ENCODE measurements at places on chromosomes 16 and 17.
A peak's percentile ranks its signal among the peaks of the same experiment; 100 is the strongest.

DNA sequence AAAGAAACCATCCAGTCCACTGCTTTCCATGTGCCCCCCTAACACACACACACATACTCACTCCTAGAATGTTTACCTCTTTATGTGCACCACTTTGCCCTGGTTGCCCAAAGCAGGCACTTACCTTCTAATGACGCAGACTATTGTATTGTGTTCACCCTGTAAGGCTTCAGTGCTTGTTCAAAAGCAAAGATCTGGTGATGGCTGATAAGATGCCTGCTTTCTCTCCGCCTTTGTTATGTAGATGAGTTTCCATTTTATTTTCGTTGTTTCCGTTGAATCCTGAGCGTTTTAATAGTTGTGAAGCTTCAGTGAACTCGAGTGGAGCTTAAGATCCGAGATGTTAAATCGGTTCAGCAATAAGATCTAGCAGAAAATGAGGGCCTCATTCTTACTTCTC is 452.7 kb downstream of the TMEM114 start:
- no peak for DNase-seq
- H3K4me1 ChIP-seq = no peaks in the 10 kb centered on the region
- no peak overlapping the region for H3K4me3 ChIP-seq
- H3K27ac ChIP-seq = no peak overlapping the region
- H3K27me3 ChIP-seq = no peaks in the 10 kb centered on the region

GRCh38 chr16:19524356-19524615 is 544 bp downstream of the CCP110 start:
- DNase-seq = no peak
- peak overlapping the region; percentile 90 for H3K27ac ChIP-seq
- H3K36me3 ChIP-seq = peaks cover 4% of the 10 kb centered on the region
- H3K27me3 ChIP-seq = no peaks in the 10 kb centered on the region
- peak overlapping the region; percentile 88 for H3K4me3 ChIP-seq

GRCh38 chr17:45405250-45406086 is 27.2 kb downstream of the ARHGAP27 start:
- no peak overlapping the region for H3K4me3 ChIP-seq
- H3K27ac ChIP-seq = no peak overlapping the region
- peaks cover 27% of the 10 kb centered on the region for H3K4me1 ChIP-seq
- no peak for DNase-seq
- H3K36me3 ChIP-seq = peaks cover 46% of the 10 kb centered on the region

DNA sequence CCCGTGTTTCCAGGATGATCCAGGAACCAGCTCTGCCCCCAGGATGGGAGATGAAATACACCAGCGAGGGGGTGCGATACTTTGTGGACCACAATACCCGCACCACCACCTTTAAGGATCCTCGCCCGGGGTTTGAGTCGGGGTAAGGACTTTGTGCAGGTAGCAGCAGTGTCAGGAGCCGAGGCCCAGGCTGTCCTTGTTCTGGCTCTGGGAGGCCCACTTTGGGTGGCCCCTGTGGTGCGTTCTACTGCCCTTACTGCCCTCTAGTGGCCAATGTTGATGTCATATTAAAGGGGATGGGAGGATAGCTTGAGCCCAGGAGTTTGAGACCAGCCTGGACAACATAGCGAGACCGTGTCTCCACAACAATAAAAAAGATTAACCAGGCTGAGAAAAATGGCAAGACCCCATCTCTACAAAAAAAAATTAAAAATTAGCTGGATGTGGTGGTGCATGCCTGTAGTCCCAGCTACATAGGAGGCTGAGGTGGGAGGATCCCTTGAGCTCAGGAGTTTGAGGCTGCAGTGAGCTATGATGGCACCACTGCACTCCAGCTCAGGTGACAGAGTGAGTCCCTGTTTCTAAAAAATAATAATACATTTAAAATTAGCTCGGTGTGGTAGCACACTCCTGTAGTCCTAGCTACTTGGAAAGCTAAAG is 20.9 kb upstream of the CLEC18A start:
- no peak overlapping the region for H3K4me3 ChIP-seq
- peak; percentile 30 for DNase-seq
- H3K36me3 ChIP-seq = peaks cover 51% of the 10 kb centered on the region

DNA sequence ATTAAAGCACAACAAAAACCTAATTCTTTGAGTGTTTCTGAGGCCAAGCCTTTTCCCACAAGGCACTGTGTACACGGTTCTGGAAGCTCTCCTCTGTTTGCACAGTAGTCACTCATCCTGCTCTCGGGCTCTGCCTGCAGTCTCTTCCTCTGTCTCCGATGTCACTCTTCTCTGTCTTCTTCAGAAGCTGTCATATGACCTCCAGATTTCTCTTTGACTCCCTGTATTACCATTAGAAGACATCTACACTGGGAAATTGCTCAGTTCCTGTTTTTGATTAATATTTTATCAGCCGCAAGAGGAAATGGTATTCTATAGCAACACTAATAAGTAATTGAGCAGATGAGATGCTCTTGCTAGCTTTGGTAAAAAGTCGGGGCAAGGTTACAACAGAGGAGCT is 422.9 kb downstream of the WWOX start:
- H3K27ac ChIP-seq = no peak overlapping the region
- DNase-seq = no peak
- no peak overlapping the region for H3K4me3 ChIP-seq
- H3K27me3 ChIP-seq = no peaks in the 10 kb centered on the region

DNA sequence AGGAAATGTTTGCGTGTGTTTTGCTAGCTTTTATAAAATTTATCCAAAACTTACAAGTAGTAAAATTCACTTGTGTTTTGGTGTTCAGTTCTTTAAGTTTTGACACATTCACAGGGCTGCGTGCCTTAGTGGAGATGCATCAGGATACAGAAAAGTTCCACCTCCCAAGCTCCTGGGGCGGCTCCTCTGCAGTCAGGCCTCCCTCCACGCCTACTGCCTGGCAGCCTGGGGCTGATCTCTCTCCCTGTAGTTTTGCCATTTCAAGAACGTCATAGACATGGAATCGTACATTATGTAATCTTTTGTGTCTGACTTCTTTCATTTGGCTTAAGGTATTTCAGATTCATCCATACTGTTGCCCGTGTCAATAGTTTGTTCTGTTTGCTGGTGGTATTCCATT is 27.2 kb upstream of the IRF8 start:
- H3K36me3 ChIP-seq = no peaks in the 10 kb centered on the region
- no peaks in the 10 kb centered on the region for H3K27me3 ChIP-seq
- H3K4me1 ChIP-seq = peaks cover 70% of the 10 kb centered on the region
- H3K4me3 ChIP-seq = peak overlapping the region; percentile 26
- no peak for DNase-seq
- H3K27ac ChIP-seq = peak overlapping the region; percentile 91

DNA sequence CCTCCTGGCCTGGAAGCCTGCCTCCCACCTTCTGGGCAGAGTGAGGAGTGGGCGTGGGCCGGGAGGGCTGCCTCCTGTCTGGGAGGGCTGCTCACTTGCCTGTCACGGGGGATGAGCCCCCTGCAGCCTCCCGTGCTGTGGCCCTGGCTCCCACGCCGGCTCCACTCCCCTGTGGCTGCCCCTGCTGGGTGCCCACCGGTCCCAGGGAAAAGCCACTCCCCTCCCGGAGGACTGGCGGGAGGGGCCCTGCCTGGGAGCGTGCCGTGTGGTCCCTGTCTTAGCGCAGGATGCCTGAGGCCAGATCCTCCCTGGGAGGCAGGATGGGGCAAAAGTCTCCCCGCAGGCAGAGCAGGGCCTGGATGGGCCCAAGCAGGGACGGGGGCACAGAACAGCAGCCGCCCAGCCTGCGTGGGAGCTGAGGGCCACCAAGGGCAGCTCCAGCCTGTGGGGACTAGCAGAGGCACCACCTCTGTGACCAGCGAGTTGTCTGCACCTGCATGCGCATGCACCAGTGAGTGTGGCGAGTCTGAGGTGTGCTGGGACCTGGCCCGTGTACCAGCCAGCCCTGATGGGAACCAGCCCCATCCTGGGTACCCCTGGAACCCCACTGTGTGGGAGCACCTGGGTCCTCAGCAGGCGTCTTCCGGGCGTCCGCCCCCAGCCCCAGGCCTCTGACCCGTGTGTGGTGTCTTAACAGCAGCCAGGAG is 339.9 kb downstream of the SEC14L1 start:
- H3K36me3 ChIP-seq = peaks cover 15% of the 10 kb centered on the region
- peak overlapping the region; percentile 93 for H3K27ac ChIP-seq
- H3K4me1 ChIP-seq = peaks cover 61% of the 10 kb centered on the region

- DNase-seq = no peak
- no peaks in the 10 kb centered on the region for H3K4me1 ChIP-seq
- H3K27me3 ChIP-seq = peaks cover 6% of the 10 kb centered on the region
- no peak overlapping the region for H3K4me3 ChIP-seq
- no peaks in the 10 kb centered on the region for H3K36me3 ChIP-seq
Measured at GRCh38 chr17:6479622-6480302, 35.5 kb downstream of the PIMREG start.

- H3K27ac ChIP-seq = no peak overlapping the region
- H3K27me3 ChIP-seq = no peaks in the 10 kb centered on the region
- H3K4me3 ChIP-seq = no peak overlapping the region
Measured at GRCh38 chr17:56543280-56543679, 50.2 kb upstream of the NOG start.

GRCh38 chr16:57258226-57258909 is 13.3 kb downstream of the ARL2BP start:
- peak overlapping the region; percentile 37 for H3K27ac ChIP-seq
- no peaks in the 10 kb centered on the region for H3K27me3 ChIP-seq
- peaks cover 5% of the 10 kb centered on the region for H3K4me1 ChIP-seq
- no peak overlapping the region for H3K4me3 ChIP-seq
- H3K36me3 ChIP-seq = peaks cover 8% of the 10 kb centered on the region

GRCh38 chr16:84331998-84332780 is 36.1 kb upstream of the ATP2C2 start:
- peaks cover 3% of the 10 kb centered on the region for H3K36me3 ChIP-seq
- no peak overlapping the region for H3K4me3 ChIP-seq
- no peaks in the 10 kb centered on the region for H3K4me1 ChIP-seq
- peaks cover 11% of the 10 kb centered on the region for H3K27me3 ChIP-seq

DNA sequence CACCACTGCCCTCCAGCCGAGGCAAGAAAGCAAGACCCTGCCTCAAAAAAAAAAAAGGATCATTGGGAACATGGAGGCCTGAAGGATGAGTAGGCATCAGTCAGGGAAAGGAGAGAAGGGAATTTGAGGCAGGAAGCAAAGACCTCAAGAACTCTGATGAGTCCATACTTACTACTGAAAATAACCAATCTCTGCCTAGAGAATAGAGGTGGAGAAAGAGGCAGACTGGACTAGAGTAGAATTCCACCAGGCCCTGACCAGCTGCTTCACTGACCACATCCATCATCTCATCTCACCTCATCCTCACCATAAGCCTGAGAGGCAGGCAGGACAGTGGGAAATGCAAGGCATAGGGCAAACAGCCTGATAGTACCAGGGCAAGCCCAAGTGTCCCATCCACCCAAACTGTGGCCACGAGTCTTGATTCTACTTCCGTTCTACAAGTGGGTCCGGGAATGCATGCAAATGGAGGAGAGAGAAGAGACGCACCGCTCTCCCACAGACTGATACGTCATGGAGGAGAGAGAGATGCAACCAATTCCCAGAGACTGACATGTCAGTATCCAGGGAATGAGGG is 17.1 kb downstream of the ANKRD11 start:
- peaks cover 79% of the 10 kb centered on the region for H3K4me1 ChIP-seq
- no peaks in the 10 kb centered on the region for H3K27me3 ChIP-seq
- no peak for DNase-seq
- H3K4me3 ChIP-seq = no peak overlapping the region
- no peak overlapping the region for H3K27ac ChIP-seq
- H3K36me3 ChIP-seq = peaks cover 29% of the 10 kb centered on the region

- no peaks in the 10 kb centered on the region for H3K4me1 ChIP-seq
- no peak for DNase-seq
- no peak overlapping the region for H3K4me3 ChIP-seq
Measured at GRCh38 chr16:17914168-17914567, 422.4 kb downstream of the NPIPA8 start.

DNA sequence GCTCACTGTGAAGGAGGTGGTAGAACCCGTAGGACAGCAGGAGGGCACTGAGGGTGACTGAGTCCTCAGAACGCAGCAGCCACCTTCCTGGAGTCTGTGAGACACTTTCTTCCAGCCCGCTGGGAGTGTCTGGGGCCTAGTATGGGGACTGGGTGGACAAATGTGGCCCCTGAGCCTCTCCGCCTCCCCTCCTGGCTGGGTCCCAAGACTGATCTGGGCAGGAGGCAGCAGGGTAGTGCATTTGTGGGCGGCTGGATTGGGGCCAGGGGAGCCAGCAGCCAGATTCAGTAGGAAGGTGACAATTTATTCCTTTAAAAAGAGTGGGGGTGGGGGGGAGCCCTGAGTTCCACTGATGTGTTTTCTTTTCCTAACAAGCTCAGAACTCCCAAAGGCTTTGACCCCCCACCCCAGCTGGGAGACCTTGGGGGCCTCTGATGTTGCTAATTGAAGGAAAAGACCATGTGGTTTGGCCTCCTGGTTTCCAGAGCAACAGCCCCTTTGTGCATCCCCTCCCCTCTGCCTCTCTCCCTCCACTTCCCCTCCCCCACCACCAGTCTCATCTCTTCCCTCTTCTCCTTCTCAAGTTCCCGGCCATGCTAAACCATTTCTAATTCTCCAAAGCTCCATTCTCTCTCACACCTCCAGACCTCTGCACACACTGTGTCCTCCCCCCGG is 4.4 kb downstream of the CLEC19A start:
- no peak overlapping the region for H3K4me3 ChIP-seq
- peaks cover 5% of the 10 kb centered on the region for H3K27me3 ChIP-seq
- peaks cover 2% of the 10 kb centered on the region for H3K36me3 ChIP-seq
- H3K4me1 ChIP-seq = peaks cover 30% of the 10 kb centered on the region
- peak overlapping the region; percentile 88 for H3K27ac ChIP-seq
- DNase-seq = no peak

GRCh38 chr17:57535249-57535966 is 209.7 kb downstream of the CCDC182 start:
- no peak for DNase-seq
- H3K4me3 ChIP-seq = no peak overlapping the region
- peaks cover 39% of the 10 kb centered on the region for H3K36me3 ChIP-seq
- H3K27me3 ChIP-seq = no peaks in the 10 kb centered on the region
- H3K27ac ChIP-seq = no peak overlapping the region
- peaks cover 30% of the 10 kb centered on the region for H3K4me1 ChIP-seq

DNA sequence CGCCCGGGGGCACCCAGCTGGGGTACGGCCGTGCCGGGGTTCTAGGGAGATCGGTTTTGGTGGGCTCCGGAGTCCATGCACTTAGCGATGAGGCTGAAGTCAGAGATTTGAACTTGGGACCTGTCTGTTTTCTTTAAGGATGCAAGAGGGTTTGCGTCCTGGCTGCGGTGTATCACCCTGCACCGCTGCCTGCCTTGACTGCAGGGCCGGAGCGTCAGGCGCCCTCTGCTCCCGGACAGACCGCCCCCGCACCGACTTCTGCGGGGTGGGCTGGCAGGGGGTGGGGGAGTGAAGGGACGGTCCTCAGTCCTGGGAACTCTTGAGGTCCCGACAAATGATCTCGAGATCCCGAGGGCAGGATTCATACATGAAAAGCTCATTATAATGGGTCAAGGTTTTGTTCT is 701 bp downstream of the PDP2 start:
- peaks cover 19% of the 10 kb centered on the region for H3K4me1 ChIP-seq
- no peaks in the 10 kb centered on the region for H3K27me3 ChIP-seq
- no peak overlapping the region for H3K27ac ChIP-seq

GRCh38 chr17:75288770-75289114 is 491 bp downstream of the SLC25A19 start:
- H3K27me3 ChIP-seq = no peaks in the 10 kb centered on the region
- DNase-seq = peak; percentile 56
- peaks cover 16% of the 10 kb centered on the region for H3K4me1 ChIP-seq
- peaks cover 29% of the 10 kb centered on the region for H3K36me3 ChIP-seq
- H3K4me3 ChIP-seq = peak overlapping the region; percentile 97
- peak overlapping the region; percentile 100 for H3K27ac ChIP-seq

Measured in stimulated activated naive B cell treated with anti-CD40 and anti-IgM and Interleukin-4, amounts not matched to agents 10 μg/mL and 1 μg/mL and 100 μg/mL, for 72 hours (primary cell).